ENCODE measurements at places on chromosomes 12 and 14.

DNA sequence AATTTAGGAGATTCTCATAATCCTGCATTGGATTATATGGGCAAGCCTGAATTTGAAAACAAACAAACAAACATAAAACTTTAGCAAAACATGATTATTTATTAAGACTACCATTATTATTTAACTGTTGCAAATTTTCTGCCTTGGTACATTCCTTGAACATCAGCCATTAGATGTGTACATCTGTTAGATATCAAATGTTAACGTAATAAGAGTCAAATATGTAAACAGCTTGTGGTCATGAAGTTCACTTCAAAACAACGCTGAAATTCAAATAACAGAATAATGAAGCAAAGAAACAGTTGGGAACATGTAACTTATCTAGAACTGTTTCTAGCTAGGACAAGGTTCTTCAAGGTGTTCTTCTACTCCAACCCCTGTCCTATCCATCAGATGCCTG lies 14.3 kb upstream of the TMX1 start:
- DNase-seq: no peak

DNA sequence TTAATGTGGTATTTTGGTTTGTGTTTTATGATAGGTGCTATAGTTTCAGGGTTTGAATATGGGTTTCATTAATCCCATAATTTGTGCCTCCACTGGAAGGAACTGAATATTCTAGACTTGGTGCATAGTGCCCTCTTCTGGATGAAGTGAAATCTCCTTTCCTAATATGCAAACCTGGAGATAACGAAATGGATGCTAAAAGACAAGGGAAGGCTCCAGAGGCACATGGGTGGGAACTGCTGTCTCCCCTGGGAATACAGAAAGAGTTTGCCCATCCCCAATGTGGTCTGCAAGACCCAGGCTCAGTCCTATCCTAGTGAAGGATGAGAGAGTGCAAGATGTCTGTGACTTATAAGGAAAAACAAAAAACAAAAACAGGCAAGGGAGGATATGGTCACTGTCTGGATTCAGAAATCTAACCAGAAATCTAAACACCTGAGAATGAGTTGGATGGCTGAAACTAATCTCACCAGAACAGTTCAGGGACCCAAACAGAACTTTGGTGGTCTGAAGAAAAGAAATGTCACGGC lies 142.3 kb upstream of the TMPO start:
- DNase-seq: no peak

- no peak for DNase-seq
Measured at GRCh38 chr12:130987151-130987931, 33.6 kb downstream of the ADGRD1 start.

GRCh38 chr14:104442631-104443390 lies 136.8 kb upstream of the C14orf180 start:
- DNase-seq: no peak

GRCh38 chr14:40983604-40984003 lies 623.1 kb upstream of the LRFN5 start:
- DNase-seq: no peak

DNA sequence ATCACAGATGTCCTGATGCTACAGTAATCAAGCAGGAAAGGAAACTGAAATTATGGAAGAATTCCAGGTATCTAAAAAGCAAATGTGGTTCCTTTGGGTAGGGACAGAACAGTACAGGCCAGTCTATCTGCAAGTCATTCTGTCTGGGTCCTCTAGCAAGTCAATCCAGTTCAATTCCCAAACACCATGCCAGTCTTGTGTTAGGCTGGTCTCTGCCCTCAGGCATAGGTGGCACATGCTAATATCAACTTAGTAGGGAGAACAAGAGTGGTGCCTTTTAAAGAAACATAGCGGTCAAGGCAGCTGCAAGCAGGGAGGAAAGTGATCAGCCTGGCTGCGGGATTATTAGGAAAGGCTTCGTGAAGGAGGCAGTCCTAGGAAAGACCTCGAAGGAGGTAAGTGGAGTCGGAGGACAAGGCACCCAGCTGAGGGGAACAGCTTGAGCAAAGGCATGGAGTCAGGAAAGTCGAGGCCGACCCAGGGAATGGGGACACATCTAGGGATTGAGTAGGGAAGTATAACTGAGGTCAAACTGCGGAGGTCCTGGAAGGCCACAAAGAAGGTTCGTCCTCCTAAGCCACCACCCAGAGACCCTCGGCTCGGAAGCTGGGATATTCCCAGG lies 3.8 kb upstream of the PLEKHG6 start:
- no peak for DNase-seq

DNA sequence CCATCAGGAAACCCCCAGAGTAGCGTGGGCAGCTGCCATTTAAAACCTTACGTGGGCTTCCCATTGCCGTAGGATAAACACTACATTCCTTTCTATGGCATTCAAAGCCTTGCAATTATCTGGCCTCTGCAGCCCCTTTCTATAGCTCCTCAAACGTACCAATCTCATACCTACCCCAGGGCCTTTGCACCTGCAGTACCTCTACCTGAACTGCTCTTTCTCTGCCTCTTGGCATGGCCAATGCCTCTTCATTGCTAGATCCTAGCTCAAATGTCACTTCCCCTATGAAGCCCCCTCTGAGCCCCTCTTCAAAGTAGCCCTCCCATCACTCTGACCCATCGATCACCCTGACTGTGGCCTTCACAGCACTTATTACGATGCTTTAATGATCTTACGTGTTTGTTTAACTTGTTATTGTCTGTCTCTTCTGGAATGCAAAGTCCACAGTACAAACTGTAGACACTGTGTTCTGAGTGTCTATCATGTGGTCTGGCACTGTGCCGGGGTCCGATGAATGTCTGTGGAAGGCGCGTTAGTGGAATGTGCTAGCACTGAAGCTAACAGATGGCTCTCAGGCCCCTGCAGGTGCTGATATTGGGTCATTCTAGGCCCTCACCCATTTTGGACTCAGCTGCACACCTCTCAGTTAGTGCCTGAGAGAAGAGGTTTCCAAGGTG lies 157.3 kb upstream of the NOS1 start:
- DNase-seq: no peak

GRCh38 chr12:17661250-17661649 lies 428.7 kb downstream of the RERGL start:
- DNase-seq: no peak

GRCh38 chr12:28872654-28873268 lies 276.3 kb upstream of the FAR2 start:
- DNase-seq: peak; percentile 13

GRCh38 chr14:22994762-22995275 lies 12.5 kb upstream of the AJUBA start:
- no peak for DNase-seq

DNA sequence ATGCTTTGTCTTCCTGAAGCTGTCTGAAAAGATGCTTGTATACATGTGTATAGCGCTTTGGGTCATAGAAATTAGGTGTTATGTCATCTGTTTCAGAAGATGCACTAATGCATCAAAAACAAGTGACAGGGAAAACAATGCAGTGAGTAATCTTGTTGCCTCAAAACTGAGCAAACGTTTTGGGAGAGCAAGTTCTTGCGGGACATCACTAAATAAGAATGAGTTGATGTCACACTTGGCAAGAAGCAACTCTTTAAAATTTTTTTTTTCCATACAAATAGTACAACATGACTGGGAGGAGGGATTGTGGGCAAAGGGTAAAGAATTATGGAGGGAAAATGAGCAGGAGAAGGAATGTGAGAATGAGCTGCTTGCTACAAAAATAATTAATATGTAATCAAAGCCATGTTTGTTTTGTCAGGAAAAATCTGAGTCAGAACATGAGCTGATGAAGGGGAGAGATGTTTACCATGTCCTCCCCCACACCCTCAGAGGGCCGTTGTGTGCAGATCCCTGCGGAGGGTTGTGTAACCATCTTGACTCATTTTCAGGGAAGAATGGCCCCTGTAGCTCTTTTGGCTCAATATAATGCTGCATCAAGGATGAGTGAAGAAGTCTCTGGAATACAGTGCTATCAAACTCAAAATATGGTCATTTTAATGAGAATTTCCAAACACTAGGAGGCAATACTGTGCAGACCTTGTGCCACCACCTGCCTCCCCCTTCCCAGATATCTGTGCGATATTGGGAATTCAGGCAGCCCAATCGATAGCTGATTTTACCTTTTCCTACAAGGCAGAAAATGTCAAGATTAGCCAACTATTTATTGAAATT lies 41.4 kb downstream of the BORCS5 start:
- DNase-seq: no peak

- DNase-seq: no peak
Measured at GRCh38 chr14:53613404-53614253, 343.0 kb downstream of the BMP4 start.

DNA sequence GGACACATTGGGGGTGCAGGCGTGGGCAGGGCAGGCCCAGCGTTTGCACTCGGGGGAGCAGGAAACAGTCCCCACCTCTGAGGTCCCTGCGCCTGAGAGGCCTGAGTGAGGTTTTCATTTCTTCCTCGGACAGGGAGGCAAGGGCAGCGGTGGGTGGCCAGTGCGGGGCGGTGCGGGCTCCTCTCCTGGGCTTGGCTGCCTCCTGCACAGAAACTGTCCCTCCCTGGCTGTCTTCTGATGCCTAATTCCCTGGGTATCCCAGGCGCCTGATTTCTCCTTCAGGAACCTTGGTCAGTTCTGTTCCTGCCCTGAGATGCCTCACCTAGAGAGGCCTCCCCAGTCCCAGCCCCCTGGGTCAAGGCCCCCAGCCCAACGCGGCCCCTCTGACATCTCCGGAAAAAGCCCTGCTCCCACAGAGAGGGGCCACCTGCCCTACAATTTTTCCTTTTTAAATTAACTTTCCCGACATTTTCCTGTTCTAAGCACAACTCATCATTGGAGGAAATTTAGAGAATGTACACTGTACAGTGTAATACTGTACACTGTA lies 260.3 kb downstream of the ADGRD1 start:
- no peak for DNase-seq

- DNase-seq: no peak
Measured at GRCh38 chr14:36495666-36496065, 24.4 kb downstream of the NKX2-1 start.

DNA sequence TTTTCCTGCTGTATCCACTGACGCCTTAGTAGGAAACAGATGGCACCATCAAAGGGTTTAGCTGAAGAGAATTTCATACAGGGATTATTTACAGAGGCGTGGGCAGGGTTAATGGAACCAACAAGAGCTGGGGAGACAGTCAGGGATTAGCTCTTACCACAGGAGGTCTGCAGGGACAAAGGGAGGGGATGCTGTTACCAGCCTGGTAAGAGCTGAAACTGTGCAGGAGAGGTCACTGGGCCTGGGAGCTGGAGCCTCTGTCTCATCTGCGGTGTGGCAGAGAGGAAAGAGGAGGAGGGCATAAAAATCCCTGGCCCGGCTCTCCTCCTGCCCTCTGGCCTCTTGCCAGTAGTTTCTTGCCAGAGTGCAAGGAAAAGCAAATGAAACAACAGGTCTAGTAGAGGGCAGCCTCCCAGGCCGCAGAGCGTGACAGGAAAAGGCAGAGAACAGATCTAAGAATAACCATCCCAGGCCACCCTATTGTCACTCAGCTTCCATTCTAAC lies 18.9 kb upstream of the POC1B start:
- no peak for DNase-seq

GRCh38 chr14:61581340-61581739 lies 114.0 kb upstream of the HIF1A start:
- DNase-seq: no peak

GRCh38 chr12:93363841-93364297 lies 13.9 kb upstream of the NUDT4 start:
- no peak for DNase-seq

DNA sequence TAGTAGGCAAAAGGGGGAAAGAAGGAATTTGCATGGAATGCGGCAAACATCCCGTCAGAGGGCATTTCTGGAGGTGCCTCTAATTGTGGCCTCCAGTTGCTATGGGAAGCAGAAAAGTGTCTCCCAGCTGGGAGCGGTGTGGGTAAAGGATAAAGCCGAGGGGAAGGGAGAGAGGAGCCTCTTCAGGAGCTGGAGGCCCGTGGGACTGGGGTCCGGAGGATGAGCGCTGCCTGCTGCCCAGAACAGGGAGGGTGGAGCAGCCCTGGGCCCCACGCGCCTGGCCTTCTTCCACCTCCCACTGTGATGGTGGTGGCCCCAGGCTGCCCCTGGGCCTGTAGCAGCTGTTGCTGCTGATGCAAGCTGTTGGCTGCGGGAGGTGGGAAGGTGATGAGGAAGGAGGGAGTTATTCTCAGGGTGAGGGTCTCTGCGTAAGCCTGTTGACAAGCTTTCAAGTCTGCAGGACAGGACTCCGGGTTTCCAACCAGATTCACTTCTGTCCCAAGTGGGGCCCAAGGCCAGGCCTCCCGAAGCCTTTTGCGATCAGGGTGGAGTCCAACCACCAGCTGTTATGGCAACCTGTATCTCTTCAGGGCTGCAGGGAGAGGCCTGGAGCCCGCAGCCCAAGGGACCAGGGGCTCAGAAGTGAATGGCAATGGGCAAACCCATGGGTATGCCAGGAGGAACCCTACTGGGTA lies 19.1 kb upstream of the PGF start:
- no peak for DNase-seq

GRCh38 chr14:23647619-23648018 lies 11.5 kb downstream of the DHRS2 start:
- DNase-seq: no peak

- DNase-seq: no peak
Measured at GRCh38 chr12:109581856-109582255, 8.3 kb downstream of the MVK start.

GRCh38 chr12:105462831-105463230 lies 132.3 kb downstream of the C12orf75 start:
- DNase-seq: no peak

- no peak for DNase-seq
Measured at GRCh38 chr14:89688507-89689211, 265.9 kb downstream of the EFCAB11 start.

- no peak for DNase-seq
Measured at GRCh38 chr12:19706936-19707335, 267.6 kb downstream of the AEBP2 start.

DNA sequence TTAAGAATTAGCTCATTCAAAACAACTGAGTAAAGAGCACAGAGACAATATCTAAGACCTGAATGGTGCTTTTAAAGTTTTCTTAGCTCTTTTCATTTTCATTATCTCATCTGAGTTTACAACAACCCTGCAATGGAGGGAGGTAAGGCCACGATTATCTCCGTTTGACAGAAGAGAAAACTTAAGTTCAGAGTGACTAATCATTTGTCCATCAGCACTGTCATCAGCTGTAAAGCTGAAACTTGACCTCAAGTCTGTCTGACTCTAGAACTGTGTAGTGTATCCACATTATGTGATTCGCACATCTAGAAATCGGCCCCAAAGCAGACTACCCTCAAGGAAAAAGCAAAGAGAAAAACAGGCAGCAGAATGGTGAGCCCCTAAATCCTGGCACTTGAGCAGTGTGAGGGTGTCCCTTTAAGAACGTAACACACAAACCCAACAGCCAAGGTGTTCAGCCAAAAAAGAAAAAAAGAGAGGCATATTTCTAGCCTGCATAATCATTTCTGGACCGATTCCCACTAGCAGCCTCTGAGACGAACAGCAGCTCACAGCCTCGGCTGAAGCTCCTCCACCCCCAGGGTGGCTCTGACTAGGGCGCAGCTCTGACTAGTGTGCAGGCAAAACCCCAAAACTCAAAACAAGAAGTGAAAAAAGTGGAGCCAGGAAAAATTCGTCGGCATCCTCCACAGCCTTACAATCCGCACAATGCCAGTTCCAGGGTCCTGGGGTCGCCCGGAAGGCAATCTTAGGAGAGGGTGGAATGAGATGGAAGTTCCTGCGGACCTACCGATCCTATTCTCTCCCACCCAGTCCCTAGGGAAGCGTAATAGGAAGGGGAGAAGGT lies 1.6 kb downstream of the STXBP6 start:
- DNase-seq: no peak

Data from CD4-positive, CD25-positive, alpha-beta regulatory T cell (primary cell).